ENCODE measurements at places on chromosomes 7 and 10.

GRCh38 chr7:135744938-135745702 is 3.5 kb downstream of the FAM180A start:
- peak; percentile 93 for DNase-seq

GRCh38 chr7:100585511-100586265 is at the start of gene LRCH4:
Gene LRCH4, minus strand, starts transcription at chr7:100586129. Its CDS starts 29 bp downstream, at chr7:100586100.
- peak; percentile 53 for DNase-seq

GRCh38 chr7:112192236-112193154 is 13.7 kb downstream of the DOCK4 start:
- DNase-seq = no peak

GRCh38 chr10:51658000-51658399 is 41.4 kb downstream of the CSTF2T start:
- no peak for DNase-seq

DNA sequence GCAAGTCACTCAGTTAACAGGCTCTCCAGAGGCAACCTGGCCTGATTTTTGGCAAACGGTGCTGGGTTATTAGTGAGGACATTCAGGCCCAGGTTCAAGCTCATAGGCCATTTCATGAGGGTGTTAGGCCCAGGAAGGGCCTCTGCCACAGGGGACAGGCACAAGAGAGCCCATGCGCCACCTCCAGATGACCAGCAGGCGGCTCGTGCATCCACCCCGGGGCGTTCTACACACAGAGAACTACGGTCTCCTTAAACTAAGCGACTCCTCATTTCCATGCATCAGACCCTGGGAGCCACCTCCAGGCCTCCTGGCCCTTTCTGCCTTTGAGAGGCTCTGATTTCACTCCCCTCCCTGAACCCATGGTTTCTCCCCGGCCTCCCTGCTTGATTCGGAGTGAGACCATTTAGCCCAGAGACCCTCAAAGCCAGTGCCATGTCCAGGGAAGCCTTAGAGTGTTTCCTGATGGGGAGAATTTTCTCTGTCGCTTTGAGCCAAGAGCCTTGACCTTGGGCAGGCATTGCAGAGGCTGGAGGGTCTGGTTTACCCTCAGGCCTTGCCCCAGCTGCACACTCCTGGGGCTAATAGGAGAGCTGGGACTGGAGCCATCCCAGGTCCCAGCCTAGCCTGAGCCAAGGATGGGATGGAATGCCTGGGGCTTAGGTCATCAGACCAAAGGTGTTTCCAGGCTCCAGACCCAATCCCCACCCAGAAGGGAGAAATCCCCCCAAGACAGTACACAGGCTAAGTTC is 188.0 kb downstream of the GRID1 start:
- DNase-seq = no peak
